Dermis lymphatic vessel endothelial cell (primary cell): ENCODE measurements at places on chromosomes 11 and 22. TPM values are rescaled to one million over a fixed set of nuclear protein-coding genes. Genes with fewer than 3 reads are reported as not detected.

Gene MUC6
- total RNA-seq, result not detected in 2 replicates

Gene ANKK1
- total RNA-seq, result not detected in 2 replicates

Gene GAB2
- total RNA-seq, result 20.0 and 20.9 TPM in 2 replicates

Gene SHANK2
- total RNA-seq, result 0.09 and 0.54 TPM in 2 replicates

Gene CDHR5
- total RNA-seq, result not detected in 2 replicates

Gene KLHL35
- total RNA-seq, result 1.2 and 1.3 TPM in 2 replicates

Gene ENTHD1
- total RNA-seq, result not detected in 2 replicates

Gene PTPRJ
- 0.09 and 0.87 TPM in 2 replicates for total RNA-seq

Gene ADM2
- total RNA-seq, result 0.09 and 0.11 TPM in 2 replicates

Gene DPP3
- total RNA-seq, result 36.2 and 42.4 TPM in 2 replicates

Gene CREB3L1
- 0.09 and 0.65 TPM in 2 replicates for total RNA-seq

Gene ROBO3
- 13.1 and 15.0 TPM in 2 replicates for total RNA-seq

Gene BIK
- total RNA-seq, result 1.6 and 4.1 TPM in 2 replicates

Gene FGF19
- not detected in 2 replicates for total RNA-seq

Gene PDHX
- 15.6 and 18.8 TPM in 2 replicates for total RNA-seq

Gene CAVIN3
- 78.0 and 95.1 TPM in 2 replicates for total RNA-seq

Gene TESMIN
- total RNA-seq, result 1.9 and 3.1 TPM in 2 replicates

Gene BEST1
- under 0.01 TPM in 2 replicates for total RNA-seq

Gene DDT
- total RNA-seq, result 92.4 and 105 TPM in 2 replicates

Gene C11orf42
- total RNA-seq, result not detected in 2 replicates

Gene TM7SF2
- total RNA-seq, result 6.0 and 12.8 TPM in 2 replicates

Gene PLEKHB1
- 0.22 and 0.52 TPM in 2 replicates for total RNA-seq

Gene OR5AP2
- total RNA-seq, result not detected in 2 replicates

Gene SESN3
- 28.6 and 32.7 TPM in 2 replicates for total RNA-seq

Gene PRRG4
- 0.52 and 1.3 TPM in 2 replicates for total RNA-seq

Gene SEPTIN3
- total RNA-seq, result 0.09 and 0.11 TPM in 2 replicates

Gene ARHGAP20
- total RNA-seq, result 0.11 and 0.86 TPM in 2 replicates
